ENCODE measurements at places on chromosomes 6 and 20. TPM values are rescaled to one million over a fixed set of nuclear protein-coding genes. Genes with fewer than 3 reads are reported as not detected.

Gene DEFB124
- not detected for total RNA-seq

Gene CAGE1
- total RNA-seq: 0.15 TPM

Gene PEX3
- 25.3 TPM for total RNA-seq

Gene OR12D3
- total RNA-seq: not detected

Gene FILIP1
- under 0.01 TPM for total RNA-seq

Gene PNPLA1
- not detected for total RNA-seq

Gene KHDC1L
- not detected for total RNA-seq

Gene OR2W1
- total RNA-seq: not detected

Gene PHACTR1
- total RNA-seq: 74.9 TPM

Gene TP53TG5
- not detected for total RNA-seq

Gene OVOL2
- total RNA-seq: not detected

Gene PCNA
- 142 TPM for total RNA-seq

All from melanocyte of skin (primary cell).